ENCODE measurements at places on chromosomes 4 and X.
A peak's percentile ranks its signal among the peaks of the same experiment; 100 is the strongest.

GRCh38 chr4:163587867-163588266 lies 93.4 kb downstream of the TMA16 start:
- DNase-seq: no peak

- DNase-seq: no peak
Measured at GRCh38 chrX:23883737-23884354, 23.9 kb downstream of the APOO start.

- DNase-seq: no peak
Measured at GRCh38 chr4:100118181-100118580, 72.1 kb downstream of the DDIT4L start.

DNA sequence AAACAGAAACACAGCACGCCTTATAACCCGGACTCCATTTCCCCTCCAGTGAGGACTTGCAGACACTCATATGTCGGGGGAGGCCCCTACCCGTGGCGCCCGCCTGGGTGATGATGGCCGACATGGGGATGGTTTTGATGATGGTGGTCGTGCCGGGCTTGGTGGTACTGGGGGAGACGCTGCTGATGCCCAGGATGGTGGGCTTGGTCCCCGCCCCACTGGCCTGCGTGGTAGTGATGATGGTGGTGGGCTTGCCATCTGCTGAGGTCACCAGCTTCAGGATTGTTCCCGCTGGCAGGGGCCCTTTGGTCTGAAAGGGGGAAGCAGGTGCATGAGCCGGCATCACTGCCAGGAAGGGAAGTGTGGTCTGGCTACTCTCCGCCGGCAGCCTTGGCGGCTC lies 12.8 kb upstream of the RENBP start:
- no peak for DNase-seq

DNA sequence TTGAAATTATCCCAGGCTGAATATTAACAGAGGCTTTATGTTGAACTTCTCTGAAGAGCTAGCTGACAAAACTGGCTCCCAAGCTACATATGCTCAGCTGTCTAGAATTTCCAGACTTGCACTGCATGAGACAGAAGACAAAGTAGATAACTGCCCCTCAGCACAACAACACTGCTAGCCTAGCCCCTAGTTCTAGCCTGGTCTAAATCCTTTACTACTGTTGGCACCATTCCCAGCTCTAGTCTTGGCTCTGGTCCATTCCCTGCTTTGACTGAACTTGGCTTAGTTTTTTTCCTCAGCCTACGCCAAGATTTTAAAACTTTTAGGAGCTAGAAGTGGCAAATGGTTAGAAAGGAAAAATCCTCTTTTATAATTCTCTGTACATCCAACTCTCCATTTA lies 7.6 kb upstream of the OPHN1 start:
- no peak for DNase-seq

GRCh38 chrX:74606799-74607198 lies 7.6 kb downstream of the RLIM start:
- no peak for DNase-seq

DNA sequence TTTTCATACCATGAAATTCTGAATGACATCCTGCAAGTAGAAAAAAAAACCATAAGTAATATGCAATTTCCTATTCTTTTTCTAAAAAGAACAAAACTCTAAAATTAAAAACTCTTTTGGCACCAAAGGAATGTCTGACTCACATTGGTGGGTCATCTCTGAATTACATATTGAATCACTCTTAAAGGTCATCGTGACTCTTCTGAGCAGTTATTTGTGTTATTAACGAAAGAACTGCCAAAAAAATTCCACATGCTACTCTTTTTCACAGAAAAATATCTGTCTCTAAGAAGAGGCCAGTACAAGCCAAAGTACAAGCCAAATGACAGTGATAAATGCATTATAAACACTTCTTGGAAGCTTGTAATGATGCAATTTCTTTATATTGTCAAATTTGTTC lies 282.2 kb downstream of the GUCY2F start:
- no peak for DNase-seq

GRCh38 chr4:6250235-6250983 lies 19.2 kb upstream of the WFS1 start:
- peak; percentile 37 for DNase-seq

DNA sequence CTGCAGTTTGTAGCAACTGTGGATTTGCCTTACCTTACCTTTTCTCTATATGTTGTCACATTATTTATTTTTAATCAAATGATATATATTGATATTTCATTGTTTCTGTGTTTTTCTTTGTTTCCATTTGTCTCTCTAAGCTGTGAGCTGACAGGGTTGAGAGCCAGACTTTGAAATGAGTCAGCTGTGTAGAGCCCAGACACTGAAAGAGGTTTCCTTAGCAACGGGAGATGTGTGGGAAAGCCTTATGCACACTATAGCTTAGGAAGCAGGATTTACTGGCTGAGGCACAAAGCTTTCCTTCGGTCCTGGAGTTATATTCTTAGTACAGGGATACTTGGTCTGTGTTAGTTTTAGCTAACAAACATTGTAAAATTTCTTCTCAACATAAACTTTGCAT lies 192.2 kb downstream of the FGF13 start:
- DNase-seq: no peak

DNA sequence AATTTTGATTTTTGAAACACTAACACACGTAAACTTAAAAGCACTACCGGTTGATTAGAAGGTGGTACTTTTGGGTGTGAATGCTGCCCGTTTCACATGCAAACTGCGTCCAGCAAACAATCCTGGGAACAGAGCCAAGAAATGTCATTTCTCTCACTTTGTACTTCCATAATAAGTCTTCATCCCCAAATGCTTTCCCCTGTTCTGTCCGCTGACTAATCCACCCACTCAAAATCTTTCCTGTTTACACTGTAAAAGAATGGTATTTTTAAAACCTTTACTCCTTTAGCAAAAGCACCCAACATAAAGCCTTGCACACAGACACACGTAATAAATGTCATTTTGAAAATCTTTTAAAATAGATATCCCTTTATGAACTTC lies 39.1 kb upstream of the PDLIM5 start:
- DNase-seq: no peak

DNA sequence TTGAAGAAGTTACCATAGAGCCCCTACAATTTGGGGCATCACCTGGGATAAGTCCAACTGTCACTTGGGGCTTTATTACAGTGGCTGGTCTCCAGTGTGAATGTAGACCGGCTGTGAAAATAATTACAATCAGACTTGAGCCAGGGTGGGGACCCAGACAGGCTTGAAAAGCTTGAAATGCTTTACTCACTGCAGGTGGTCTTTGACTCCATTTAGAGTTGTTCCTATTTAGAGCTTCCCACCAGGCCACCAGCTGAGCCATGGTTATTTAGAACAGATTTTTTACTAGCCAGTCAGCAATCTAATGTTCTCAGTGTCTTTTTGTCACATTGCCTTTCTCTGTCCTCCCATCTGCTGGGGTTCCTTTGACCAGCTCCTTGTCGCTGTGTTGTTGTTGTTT lies 5.7 kb downstream of the ARHGAP10 start:
- DNase-seq: no peak

GRCh38 chrX:43573441-43574015 lies 82.6 kb upstream of the MAOA start:
- no peak for DNase-seq

DNA sequence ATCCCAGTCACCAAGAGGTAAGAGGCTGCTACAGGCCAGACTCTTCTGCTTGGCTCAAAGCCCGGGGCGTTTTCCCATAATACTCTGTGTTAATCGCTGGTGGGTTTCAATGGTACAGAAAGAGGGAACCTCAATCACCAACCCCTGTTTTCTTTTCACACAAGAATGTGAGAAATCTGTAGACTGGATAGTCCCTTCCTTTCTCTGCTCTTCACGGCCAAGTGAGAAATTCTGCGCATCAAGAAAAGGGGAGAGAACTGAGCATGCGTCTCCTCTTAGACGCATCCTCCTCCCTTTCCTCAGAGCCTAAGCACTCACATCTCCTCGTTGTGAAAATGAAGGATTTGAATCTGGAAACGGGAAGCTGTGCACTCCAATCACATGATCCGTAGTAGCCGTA lies 64.7 kb downstream of the CLNK start:
- no peak for DNase-seq

DNA sequence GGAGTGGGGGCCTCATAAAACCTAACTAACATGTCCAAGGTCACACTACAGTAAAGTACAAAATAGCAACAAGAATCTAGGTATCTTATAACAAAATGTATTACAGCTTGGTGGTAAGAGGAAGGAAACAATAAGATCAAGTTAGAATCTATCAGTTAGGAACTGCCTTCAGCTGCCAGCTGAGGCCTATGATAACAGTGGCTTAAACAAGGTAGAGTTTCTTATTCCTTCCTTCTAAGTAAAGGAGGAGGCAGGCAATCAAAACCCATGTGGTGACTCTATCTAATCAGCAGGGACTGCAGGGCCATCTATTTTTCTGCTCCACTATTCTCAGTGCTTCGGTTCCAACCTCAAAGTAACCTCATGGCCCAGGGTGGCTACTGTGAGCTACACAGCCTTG lies 10.9 kb downstream of the SH3D19 start:
- DNase-seq: no peak

GRCh38 chrX:121231566-121232358 lies 184.4 kb downstream of the GLUD2 start:
- no peak for DNase-seq

DNA sequence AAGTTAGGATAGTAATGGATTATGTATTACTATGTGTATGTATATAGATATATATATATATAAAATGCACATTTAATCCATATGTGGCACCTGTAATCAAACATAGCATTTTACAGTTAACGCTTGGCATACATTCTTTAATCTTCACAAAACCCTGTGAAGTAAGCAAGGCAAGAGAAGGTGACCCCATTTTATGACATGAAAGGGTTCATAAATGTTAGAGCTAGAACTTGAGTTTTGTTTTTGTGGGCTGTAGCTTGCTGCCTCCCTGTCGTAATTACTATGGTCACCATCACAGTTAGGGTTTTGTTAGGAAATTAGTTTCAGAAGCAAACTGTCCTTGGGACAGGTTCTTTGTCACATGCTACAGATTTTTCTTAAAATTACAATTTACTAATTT lies 13.8 kb upstream of the CYP2U1 start:
- no peak for DNase-seq

DNA sequence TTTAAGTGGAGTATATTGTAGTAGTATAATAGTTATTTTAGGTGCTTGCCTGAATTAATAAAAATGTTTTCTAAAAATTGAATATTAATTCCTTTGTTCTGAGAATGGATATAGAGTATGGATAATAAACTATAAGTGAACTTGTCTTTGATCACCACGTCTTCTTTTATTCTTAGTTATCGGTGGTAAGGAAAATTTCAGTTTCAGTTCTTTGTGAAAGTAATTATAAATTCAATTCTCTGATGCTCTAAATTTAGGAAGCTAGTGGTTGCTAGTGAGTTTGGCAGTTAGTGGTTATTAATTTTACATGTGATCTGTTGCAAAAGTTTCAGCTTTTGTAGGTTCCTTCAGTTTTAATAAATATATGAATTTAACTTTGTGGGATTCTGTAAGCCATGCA lies 30.8 kb downstream of the MRPL1 start:
- DNase-seq: no peak

- no peak for DNase-seq
Measured at GRCh38 chrX:68727696-68728095, 80.2 kb downstream of the STARD8 start.

DNA sequence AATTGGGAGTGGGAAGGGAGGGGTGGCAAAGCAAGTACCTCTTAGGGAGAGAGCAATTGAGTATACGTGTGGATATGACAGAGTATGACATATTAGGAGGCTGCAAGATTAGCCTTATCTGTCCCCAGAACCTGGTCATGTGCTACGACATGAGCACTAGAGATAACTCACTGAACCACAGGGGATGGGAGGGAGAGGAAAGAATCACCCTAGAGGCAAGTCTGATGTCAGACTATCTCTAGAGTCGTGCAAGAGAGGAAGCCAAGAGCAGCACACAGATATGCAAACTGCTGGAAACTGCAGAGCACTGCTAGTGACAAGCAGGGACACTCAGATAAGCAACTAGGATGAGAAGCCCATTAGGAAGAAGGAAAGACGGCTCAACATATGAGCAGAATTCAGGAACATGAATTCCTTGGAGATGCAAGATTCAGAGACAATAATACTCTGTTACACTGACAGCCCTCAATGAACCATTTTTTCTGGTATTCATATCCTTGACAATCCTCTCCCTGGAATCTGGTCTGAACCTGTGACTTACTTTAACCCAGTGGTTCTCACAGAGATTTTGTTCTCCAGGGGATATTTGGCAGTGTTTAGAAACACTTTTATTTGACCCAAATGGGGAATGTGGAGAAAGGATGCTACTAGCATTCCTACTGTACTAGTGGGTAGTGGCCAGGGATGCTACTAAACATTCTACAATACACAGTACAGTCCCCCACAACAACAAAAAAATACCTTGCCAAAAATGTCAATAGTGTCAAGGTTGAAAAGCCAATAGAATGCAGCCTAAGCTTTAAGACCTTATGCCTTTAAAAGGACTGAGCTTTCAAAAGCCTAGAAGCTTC lies 84.0 kb upstream of the BMP2K start:
- DNase-seq: no peak
